ENCODE measurements at places on chromosomes 16 and 17.

GRCh38 chr17:45048795-45049563 is 2.5 kb downstream of the DCAKD start:
- no peak for DNase-seq

DNA sequence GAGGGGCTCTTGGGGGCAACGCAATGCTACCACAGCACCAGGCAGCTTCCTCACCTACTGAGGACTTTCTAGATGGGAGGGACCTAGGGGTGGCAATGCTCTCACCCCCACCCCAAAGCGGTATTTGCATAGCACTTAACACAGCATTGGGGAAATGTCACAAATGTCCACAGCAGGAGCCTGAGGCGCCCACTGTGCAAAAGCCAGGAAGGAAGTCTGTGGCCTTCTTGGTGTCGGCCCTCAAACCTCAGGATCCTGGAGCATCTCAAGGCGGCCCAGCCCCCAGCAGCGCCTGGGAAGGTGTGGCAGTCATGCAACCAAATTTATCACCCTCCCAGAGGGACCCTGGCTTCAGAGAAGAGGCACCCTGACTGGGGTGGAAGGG is 45.3 kb downstream of the WNT3 start:
- DNase-seq = no peak

DNA sequence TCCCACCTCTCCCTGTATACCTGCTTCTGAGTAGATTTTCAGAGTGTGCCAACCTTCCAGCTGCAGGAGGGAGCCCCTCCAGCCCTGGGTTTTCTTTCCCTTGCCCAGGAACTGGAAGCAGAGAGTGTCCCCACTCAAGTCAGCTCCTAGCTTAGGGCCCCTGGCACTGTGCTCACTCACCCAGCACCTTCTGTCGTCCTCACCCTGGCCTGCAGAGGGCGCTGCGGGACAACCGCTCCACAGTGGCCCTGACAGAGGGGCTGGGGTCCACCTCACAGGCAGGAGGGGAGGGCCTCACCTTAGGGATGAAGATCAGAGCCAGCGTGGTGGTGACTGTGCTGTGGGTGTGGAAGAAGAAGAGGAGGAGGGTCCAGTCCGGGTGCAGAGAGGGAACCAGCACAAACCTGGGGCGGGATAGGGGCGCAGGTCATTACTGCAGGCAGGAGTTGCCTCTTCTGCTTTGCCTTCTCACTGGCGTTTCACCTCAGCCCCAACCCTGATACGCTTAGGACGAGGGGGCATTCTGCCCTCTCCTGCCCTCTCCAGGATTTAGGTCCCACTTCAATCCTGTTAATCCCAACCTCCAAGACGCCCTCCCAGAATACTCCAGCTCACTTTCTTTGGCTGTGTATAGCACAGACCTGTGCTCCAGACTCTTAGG is 10.0 kb downstream of the GPR179 start:
- no peak for DNase-seq

- no peak for DNase-seq
Observed at GRCh38 chr16:70704586-70704985, 18.7 kb upstream of the MTSS2 start.

GRCh38 chr16:64304951-64305350 is 816.9 kb downstream of the CDH11 start:
- no peak for DNase-seq

DNA sequence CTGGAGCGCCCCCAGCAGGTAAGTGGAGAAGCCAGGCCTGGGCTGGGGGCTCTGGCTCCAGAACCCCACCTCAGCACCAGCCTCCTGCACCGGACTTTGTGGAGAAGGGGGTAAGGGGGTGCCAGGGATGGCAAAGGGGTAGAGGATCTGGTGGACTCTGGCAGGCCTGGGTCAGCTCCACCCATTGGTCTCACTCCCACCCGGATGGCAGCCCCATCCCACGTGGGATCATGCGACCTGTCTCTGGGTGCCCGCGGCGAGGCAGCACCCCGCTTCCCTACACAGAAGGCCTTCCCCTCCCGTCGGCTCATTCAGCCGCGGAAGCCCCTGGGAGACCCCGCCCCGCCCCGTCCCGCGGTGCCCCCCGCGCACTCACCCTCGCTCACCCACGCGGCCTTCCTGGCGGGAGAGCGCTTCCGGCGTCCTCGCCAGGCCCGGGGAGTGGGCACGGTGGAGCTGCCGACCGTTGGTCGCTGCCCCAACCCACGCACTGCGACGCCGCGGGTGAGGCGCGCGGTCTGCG is 498 bp upstream of the PLEKHG4 start:
- DNase-seq = no peak

DNA sequence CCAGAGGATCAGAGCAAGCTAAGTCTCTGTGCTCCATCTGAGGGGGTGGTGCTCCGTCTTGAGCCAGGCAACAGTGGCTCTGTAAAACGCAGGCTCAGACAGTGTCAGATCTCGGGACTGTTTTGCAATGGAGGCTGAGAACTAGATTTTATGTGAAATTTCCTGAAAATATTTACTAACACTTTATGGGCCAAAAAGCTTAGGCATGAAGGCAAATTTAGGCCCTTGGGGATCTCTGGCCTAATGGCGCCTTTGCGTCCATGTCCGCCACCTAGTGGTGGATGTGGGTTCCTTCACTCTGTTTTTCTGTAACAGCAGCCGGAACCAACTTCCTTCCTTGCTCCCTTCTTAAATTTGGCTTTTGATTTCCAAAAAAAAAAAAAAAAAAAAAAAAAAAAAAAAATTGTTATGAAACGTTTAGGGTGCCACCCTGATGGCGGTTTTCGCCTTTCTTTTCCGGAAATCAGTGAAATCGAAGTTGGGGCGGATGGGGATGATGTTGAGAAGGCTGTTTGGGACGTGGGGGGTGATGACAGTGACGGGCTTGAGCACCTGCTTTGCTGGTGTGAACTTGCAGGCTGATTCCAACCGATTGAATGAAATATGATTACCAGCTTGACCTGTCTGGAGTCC is 14.0 kb upstream of the ELAC2 start:
- no peak for DNase-seq

DNA sequence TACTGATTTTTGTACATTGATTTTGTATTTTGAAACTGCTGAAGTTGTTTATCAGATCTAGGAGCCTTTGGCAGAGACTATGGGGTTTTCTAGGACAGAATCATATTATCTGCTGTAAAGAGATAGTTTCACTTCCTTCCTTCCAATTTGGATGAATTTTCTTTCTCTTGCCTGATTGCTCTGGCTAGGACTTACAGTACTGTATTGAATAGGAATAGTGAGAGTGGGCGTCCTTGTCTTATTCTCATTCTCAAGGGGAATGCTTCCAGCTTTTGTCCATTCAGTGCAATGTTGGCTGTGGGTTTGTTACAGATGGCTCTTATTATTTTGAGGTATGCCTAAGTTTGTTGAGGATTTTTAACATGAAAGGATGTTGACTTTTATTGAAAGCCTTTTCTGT is 290.1 kb downstream of the MAP2K4 start:
- no peak for DNase-seq

- DNase-seq = no peak
Observed at GRCh38 chr17:76219670-76220383, 20.5 kb downstream of the RNF157 start.

- DNase-seq = no peak
Observed at GRCh38 chr17:34567691-34568465, 11.5 kb upstream of the TMEM132E start.

GRCh38 chr16:57032931-57033330 is 43.6 kb downstream of the NLRC5 start:
- no peak for DNase-seq

DNA sequence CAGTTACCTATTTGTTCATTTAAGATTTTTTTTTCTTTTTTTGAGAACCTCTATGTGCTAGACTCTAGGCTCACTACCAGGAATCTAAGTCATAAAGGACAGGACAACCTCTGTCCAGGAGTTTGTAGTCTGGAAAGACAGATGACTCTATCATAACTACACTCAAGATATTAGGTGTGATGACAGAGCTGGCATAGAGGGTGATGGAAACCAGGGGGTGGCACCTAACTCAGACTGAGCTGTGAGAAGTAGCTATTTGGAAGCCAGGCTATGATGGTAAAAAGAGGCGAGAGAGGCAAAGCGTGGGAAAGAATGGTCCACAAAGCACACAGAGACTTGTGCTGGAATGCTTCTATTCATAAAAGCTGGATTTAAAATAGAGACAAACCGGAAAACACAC is 372.3 kb downstream of the SEC14L1 start:
- DNase-seq = no peak

DNA sequence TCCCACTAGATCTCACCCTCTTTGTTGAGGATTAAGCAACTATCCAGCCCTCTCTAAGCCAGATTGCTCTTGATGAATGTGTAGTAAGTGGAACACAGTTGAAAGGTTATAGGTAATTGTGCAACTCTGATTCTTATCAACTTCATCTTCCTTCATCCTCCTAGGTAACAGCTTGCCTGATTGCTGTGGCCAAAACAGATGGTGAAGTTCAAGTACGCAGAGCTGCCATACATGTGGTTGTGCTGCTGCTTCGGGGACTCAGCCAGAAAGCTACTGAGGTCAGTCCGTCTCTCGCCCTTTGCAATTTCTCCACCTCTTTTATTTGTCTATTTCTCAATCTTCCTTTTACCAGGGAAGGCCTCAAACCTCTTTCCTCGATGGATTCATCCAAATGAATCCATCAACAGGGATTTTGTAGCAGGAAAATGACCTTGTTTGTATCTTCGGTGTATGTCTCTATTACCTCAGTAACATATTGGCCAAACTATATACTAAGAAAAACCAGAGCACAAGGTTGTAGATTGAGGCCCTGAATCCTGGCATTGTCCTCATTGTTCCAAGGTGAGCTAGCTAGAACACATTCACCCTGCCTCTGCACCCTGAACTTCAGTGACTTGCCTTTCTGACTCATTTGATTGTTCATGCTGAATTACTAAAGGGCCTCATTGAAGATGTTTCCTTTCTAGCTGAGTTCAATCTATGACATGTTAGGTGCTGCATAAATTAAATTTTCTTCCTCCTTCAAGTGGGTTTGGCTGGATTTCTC is 65.1 kb upstream of the HAS3 start:
- no peak for DNase-seq

- no peak for DNase-seq
Observed at GRCh38 chr17:62911114-62911513, 54.9 kb upstream of the TANC2 start.

- DNase-seq = no peak
Observed at GRCh38 chr16:25177831-25178688, 38.7 kb upstream of the AQP8 start.

GRCh38 chr16:87555647-87556046 is 46.7 kb upstream of the JPH3 start:
- DNase-seq = no peak

- no peak for DNase-seq
Observed at GRCh38 chr17:44192750-44193149, 6.0 kb downstream of the TMUB2 start.

DNA sequence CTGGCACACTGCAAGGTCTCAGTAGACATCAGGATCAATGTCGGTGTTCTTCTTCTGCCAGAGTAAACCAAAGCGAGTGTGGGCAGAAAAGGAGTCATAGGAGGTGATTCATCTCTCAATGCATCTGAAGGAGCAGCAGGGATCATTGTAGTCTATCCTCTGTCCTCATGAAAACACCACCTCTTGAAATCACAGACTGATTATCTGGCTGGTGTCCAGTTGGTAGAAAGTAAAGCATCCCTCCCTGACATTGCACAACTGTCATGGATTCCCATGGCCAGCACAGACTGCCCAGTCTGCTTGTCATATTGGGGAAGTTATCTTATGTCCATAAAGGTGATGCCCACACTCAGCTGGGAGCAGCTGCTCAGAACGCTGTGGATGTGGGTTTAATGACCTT is 74.1 kb downstream of the ABCC12 start:
- DNase-seq = no peak

DNA sequence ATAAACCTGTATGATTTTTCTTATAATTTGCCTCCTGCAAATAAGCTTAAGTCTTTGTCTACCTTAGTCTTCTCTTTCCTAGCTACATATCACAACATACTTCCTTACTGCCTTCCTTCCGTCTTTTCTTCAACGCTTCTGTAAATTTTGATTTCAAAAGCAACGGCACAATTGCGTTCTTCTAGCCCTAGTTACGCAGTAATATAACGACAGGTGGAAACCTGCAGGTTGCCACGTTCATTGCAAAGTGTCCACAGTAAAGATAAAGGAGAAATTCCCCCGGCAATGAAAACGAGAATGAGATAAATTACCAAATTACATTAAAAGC is 546 bp upstream of the PSMD7 start:
- no peak for DNase-seq

- no peak for DNase-seq
Observed at GRCh38 chr17:14080847-14081251, 11.5 kb downstream of the COX10 start.

DNA sequence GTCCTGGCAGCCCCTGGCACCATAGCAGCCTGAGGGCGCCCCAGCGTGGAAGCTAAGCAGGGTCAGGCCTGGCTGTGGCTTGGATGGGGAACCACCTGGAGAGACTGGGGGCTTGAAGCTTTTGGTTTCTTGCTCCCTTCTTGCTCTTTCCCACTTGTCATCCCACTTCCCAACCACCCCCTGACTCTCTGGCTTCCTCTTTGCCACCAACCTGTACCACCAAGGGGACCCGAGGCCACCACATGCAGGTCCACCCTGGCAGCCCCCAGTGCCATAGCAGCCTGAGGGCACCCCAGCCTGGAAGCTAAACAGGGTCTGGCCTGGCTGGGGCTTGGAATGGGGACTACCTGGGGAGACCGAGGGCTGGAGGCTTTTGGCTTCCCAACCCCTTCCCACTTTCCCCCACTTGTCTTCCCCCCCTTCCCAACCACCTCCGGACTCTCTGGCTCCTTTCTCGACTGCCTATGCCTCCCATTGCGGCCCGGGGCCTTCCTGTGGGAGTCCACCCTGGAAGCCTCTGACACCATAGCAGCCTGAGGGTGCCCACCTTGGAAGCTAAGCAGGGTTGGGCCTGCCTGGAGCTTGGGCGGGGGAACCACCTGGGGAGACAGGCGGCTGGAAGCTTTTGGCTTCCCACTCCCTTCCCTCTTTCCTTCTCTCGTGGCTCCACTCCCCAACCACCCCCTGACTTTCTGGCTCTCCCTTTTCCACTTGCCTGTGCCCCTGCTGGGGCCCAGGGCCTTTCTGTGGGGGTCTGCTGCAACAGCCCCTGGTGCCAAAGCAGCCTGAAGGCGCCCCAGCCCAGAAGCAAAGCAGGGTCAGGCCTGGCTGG is 2294.4 kb downstream of the TP53TG3F start:
- DNase-seq = no peak

- no peak for DNase-seq
Observed at GRCh38 chr17:64252831-64253230, 10.2 kb downstream of the TEX2 start.
